ENCODE measurements at places on chromosomes 3 and 15.

DNA sequence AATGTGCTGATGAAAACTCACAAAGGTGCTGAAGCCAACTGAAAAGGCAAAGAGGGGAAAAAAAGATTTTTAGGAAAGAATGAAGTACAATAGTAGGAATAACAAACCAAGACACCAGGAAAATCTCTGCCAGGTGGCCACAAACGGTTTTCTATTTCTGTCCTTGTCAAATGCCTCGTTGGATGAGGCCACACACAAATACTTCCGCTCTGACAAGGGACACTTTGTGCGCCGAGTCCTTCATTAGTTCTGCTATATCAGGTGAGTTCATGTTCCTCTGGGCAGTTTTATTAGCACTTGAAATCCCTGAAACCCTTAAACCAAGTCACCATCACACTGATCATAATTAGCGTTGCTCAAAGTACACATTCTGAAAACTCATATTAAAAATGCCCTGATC, 373.1 kb downstream of the VPS13C start:
- no peak for DNase-seq

DNA sequence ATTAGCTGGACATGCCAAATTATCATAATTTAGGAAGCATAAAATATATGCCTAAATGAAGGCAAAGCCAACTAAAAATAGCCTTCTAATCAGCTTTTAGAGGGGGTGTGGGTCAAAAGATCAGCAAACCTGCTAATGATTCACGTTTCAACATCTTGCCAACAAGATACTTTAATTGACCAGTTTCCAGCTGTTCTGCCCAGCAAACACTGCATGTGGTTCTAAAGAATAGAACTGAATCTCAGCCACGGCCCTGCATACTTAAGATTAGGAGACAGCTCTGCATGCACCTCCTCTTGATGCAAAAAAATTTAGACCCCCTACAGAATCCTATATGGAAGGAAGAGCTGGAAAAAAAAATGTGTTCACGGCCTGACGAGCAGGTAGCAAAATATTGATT, 500.5 kb downstream of the TBL1XR1 start:
- no peak for DNase-seq

DNA sequence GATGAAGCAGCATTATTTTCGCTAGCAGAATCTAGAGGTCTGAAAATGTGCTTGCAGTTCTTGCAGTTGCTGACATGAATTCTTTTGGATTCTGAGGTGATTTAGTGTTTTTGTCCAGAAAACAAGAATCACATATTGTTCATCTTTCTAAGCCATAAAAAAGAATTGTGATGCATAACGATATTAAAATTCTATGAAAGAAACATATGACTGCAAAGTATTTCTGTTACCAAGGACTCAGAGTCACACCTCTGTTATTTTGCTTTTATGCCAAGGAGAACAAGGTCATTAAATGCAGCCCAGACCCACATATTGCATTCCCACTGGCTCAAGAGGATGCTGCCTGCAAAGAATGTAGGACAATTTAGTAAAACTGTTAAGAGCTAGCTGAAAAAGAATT, 299.8 kb upstream of the GPR149 start:
- no peak for DNase-seq

GRCh38 chr3:52399593-52399992, 45.3 kb downstream of the SEMA3G start:
- DNase-seq, result no peak

DNA sequence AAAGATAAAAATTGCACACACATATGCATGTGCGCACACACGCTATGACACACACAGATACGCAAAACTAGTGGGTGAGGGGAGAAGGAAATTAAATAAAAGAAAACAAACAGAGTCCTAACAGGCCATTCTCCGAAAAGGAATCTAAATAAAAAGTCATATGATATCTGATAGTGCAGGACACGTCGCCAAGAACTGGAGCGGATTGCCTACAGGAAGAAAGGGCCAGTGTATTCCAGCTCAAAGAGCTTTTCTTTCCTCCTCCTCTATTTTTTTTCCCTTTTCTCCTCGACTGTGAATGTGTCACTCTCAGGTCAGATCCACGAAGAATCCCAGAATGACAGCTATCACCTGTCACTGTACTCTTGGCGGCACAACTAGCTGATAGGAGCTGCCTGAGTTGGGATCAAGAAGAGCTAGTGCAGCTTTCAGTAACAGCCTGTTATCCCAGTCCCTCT, 157.8 kb downstream of the TIGIT start:
- DNase-seq, result no peak

GRCh38 chr3:23086331-23086730, 116.8 kb upstream of the UBE2E2 start:
- DNase-seq, result no peak

DNA sequence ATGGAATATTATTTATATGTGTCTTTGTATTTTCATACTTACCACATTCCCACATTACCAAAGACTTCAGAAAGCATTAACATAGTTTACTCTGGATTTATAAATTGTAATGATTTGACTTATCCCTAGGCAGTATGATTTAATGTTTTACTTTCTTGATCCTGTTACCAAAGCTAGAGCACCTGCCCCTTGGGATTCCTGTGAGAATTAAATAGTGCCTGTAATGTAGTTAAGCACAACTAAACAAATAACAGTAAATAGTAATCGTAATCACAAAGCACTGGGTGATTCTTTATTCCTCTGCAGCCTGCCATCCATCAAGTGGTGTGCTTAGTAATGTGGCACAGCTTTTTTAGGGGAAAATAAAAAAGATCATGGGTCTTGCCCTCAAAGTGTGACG, 39.1 kb downstream of the ATP2C1 start:
- DNase-seq, result no peak

- no peak for DNase-seq
Observed at GRCh38 chr3:17632401-17633100, 109.9 kb downstream of the TBC1D5 start.

DNA sequence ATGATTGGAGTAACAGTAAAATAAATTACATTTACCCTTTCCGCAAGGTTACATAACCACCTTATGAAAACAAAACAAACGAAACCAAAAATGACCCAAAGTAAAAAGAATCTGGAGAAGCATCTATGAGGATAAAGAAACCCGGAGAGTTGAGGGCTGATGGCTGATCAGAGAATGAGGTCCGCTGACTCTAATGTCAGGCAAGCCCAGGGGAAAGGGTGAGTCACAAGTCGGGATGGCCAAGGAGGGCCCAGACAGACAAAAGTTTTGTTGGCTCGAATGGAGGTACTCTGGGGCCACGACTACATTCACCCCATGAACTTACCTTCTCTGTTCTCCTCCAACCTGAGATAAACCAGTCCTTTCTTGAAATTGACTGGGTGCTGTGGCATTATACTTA, 95.7 kb downstream of the RORA start:
- DNase-seq, result no peak

GRCh38 chr3:8371960-8372463, 129.6 kb upstream of the LMCD1 start:
- no peak for DNase-seq

DNA sequence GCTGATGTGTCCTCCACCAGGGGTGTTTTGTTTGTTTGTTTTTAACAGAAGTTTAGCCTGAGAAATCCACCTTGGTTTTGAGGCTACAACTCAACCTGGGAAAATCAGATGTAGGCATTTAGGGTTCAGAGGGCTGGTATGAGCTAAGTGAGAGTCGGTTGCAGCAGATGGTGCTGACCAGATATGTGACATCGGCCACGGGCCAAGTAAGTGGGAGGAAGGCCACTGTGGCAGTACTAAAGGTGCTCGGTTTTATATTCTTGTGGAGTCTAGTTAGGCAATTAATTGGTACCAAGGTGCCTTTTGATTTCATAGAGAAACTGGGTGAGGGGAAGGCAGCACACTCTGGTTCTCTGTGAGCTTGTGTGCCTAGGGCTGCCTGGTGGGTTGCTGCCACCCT, 10.5 kb downstream of the MTMR14 start:
- no peak for DNase-seq

DNA sequence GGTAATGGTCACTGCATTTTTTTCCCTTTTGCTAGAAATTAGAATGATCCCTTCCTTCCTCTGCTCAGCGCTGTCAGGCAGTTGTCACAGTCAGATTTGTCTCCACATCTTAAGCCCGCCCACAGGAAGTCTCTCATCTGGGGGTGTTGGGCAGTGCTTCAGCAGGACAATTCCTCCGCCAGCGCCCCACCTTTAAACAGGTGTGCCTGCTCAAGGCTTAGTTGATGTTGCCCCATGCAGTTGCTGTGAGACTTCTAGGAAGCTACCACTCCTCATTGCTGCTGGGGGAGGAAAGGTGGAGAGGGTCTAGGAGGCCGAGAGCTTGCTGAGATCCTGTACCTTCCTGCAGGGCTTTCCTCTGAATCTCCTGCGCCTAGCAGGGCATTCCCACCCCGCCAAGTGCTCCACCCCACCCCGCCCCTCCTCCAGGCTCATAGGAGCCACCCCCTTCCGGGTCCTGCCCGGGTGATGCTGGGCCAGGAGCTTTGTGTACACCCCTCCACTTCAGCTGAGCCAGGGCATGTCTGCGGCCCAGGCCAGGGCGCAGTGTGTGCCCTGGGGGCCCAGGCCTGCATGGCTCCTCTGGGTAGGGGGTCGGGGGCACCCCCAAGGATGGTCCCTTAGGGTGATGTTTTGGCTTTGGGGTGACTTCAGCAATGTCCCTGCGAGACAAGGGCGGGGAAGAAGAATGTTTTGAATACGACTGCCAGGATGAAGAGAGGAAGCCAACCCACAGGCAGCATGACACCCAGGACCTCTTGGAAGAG, 68.7 kb downstream of the TRAK1 start:
- DNase-seq, result no peak
